RCC 7860 (cell line): ENCODE measurements at places on chromosomes 1 and 21.

GRCh38 chr1:22955146-22955545 lies 17.5 kb downstream of the LACTBL1 start:
- no peak for DNase-seq

DNA sequence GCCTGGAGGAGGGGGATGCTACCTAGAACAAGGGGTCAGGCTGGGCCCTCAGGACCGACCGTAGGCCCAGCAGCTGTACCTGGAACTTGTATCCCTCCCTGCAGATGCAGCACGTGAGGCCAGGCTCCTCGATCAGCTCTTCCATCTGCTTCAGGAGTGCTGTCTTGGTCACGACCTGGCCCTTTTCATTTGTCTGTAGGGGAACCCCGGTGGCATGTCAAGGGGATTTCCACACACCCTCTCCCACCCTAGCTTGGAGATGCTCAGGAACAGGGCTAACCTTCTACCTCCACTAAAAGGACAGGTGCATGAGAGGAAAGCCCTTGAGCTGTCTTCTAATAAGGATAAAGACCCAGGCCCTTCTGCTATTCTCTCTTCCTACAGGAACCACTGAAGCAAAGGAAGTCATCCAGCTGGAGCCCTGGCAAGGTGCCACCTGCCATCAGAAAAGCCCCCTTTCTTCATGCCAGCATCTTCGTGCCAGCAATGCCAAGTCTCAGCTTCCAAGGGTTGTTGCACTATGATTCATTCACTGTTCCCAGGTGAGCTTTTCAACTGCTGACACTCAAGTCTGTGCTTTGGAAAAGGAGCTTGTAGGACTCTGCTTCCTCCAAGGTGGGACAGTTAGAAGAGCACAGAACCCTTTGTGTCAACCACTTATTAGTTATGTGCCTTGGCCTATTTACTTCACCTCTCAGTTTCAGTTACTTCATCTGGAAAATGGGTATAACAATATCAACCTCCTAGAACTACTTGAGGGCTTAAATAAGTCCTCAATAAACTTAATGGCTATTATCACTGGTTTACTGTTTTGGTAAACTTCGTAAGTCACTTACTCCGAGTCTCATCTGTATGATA lies 122.1 kb downstream of the UBR4 start:
- peak; percentile 25 for DNase-seq

DNA sequence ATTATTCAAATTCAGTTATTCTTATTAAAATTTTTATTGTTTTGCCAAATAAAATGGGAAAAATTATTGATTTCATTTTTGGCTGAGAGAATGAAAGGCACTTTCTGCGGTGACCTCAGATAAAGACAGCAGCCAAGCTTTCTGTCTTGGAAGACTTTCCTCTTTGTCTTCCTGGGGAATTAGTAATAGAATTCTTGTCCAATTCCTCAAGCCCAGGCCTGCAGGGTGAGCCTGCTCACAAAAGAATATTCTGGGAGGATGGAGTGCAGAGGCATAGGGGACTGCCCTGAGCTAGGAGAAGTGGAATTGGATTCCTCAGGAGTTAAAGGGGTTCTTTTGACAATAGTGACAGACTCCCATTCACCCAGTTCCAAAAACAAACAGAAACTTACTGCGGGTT lies 614.5 kb upstream of the ADGRL2 start:
- no peak for DNase-seq

DNA sequence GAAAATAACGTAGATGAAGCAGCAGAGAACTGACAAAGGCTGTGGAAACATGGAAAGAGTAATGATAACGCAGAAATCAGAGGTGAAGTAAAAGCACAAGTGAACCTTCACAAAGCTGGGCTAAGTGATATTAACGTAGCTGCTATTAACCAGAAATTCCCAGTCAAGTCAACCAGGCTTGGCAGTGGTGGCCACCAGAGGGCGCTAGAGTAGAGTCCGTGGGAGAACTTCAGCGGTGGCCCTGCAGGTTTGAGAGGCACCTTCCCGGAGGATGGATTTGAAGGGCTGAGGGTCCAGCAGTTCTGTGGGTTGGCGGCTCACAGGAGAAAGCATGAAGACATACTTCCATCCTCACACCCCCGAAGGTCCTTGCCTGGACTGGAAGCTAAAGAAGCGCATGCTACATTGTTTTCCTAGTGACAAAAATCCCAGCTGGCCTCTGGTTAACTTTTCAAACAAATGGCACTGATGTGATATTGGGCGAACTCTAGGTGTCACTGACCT lies 81.7 kb upstream of the ZNF648 start:
- DNase-seq, result peak; percentile 32

DNA sequence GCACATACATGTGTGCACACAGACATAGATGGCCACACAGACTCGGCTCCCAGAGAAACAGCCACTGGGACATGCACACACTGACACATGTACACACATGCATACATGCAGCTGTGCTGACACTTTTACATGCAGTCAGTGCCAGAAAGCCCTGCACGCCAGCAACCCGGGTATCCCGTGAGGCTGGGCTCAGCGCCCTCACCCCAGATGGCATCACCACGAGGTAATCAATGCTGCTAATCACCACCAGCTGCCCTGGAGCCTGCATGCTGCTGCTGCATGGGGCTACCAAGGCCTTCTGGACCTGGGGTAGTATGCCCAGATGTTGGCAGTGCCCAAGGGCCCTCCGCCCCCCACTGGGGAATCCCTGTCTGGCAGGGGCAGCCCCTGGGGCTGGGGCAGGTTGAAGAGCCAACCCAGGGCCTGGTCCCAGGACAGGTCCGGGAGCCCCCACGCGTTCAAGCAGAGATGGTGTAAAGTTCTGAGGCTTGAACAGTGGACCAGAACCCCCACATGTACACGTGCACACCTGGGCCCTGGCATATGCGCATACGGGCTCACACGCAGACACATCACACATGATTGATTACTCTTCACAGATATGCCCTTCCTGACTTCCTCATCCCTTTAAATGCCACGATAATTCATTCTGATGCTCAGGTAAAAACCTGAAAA lies 2.7 kb upstream of the COL16A1 start:
- no peak for DNase-seq

DNA sequence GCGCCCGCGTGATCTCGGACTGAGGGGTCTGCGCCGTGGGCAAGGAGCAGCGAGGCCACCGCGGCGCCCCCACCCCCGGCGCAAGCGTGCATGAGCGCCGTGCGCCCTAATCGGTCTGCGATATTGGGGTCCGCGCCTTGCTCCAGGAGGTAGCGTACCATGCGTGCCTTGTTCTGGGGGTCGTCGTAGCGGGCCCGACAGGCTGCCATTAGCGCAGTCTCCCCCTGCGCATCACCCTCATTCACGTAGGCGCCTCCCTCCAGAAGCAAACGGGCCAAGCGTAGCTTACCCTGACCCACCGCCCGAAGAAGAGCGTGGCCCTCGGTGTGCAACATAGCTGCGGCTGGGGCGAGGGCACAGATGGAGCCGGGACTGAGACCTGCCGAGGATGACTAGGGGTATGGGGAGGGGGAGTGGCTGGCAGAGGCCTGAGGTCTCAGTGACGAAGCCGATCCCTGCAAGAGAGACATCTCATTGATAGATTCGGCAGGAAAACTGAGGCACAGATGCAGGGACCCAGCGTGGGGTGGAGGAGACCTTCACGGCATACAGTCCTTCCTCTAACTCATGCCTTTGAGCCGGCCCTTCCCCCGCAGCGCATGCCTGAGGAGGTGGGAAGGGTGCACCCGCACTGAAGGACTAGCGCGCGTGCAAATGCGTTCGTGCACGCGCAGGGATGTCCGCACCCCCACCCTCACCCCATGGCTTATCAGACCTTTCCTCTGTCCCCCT lies 2.8 kb downstream of the ANKRD34A start:
- DNase-seq, result no peak

- no peak for DNase-seq
These were observed 733.3 kb downstream of the PTPRU start for GRCh38 chr1:29969576-29969975.

DNA sequence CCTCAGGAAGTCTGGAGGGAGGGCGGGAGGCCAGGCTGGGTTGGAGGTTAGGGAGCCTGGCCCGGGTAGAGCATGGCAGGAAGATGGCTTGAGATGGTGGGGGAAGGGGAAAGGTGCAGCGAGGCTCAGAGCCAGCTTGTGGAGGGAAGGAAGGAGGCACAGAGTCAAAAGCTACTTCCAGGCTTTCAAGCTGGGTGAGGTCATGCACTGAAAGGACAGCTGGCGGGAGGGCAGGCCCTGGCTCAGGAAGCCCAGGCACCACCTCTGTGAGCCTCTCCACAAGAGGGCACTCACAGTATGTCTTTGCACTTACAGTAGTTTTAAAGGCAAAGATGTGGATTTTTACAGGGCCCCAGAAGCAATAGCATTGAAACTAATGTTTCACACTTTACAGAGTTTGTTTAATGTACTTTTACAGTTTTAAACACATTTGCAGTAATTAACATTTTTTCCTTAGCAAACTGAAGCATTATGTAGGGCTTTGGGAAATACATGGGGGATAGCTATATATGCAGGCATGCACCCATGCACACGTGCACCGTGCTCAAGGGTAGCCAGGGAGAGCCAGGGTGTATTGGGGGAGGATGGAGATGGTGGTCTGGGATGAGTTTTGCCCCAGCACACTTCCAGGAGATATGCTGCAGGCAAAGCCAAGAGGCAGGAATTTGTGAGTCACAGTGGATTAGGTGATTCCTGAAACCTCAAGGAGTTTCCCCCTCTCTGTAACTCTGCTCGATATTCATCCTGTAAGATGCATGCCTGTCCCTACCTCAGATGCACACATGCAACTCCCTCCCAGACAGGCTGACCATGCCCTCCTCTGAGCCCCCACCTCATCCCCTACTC lies 6.1 kb upstream of the ADAM15 start:
- peak; percentile 77 for DNase-seq

DNA sequence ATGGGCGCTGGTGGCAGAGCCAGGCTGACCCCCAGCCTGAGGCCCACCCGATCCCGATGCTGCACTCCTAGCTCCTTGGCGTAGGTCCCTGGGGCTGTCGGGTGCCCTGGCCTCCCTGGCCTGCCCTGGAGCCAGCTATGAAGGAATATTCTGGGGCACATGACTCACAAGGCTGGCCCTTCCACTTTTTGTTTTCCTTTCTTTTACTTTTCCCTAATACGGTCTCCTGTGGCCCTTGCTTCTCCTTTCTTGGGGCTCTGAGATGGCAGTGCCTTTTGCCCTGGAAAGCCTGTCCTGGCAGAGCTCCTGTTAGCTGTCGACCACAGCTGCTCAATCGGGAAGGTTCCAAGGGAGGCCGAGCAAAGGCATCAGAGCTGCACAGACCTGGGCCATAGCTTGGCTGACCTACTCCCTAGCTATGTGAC lies 22.1 kb downstream of the ARHGEF10L start:
- peak; percentile 7 for DNase-seq

DNA sequence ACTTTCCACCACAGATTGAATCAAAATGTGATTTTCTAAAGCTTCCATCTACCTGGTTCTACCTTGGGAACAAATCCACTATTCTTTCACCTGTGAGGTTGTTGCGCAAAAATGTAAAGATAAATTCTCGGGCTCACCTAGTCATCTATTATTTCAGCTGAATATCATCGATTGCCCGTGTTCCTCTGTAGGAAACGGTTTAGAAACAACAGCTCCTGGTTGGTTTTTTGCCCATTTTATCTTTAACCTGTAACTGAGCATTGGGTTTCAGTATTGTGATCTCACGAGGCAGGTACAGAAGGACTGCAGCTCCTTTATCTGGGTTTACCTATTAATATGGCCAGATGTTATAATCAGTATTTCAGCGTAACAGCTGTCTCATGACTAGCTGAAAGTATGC lies 52.9 kb upstream of the LRRC8C start:
- no peak for DNase-seq
